ENCODE measurements at places on chromosomes 3 and 15.
A peak's percentile ranks its signal among the peaks of the same experiment; 100 is the strongest.

GRCh38 chr3:5309171-5309570, 121.7 kb downstream of the EDEM1 start:
- no peak for DNase-seq

GRCh38 chr15:66139591-66140207, 113.9 kb downstream of the MEGF11 start:
- DNase-seq = peak; percentile 45

GRCh38 chr15:44811337-44811736, 75.0 kb downstream of the TRIM69 start:
- no peak for DNase-seq

DNA sequence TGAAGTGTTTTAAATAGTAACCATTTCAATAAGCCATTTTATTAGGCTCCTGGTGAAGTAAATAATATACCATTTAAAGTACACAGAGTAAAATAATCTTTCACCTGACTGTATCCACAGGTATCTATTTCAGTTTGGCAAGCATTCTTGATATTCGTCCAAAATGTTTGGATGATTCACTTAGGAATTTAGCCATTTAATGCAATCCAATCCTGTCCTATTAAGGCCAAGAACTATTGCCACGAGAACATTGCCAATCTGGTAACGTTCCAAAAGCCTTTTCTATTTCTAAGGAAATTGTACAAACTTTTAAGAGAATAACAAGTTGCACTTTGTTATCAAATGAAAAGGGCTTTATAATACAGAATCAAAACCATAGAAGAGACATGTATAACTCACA, 209.8 kb upstream of the THRB start:
- no peak for DNase-seq

DNA sequence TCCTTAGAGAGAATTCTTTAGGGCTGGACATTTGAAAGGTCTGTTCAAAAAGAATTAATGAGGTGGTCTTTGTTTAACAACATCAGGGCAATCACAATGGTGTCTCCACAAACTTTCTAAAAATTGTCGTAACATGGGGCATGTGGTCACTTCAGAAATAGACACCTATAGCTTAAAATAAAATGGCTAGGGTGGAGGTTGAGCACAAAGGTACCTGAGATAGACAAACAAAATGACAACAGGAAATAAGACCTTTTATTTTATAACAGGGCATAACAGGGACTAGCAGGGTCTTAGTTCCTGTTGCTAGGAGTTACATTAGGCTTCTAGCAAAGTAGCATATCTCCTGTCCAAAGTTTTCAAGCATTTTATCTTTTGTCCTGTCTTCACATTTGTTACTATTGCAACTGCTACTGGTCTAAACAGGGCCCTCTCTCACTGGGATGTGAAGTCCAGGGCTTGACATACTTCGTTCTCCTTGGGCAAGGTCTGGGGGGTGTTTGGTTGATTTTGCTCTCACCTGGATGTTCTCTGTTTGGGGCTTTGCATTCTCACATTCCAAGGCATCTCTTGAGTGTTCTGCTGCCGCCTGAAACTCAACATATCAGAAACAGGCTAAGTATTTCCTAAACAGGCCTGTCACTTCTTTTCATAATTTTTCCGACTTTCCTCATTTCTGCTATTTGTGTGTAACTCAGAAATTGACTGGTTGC, 3.0 kb downstream of the GCSAM start:
- no peak for DNase-seq

GRCh38 chr15:92636908-92637481, 18.6 kb downstream of the FAM174B start:
- no peak for DNase-seq

- DNase-seq = no peak
Observed at GRCh38 chr15:100713163-100713867, 110.9 kb downstream of the ASB7 start.

DNA sequence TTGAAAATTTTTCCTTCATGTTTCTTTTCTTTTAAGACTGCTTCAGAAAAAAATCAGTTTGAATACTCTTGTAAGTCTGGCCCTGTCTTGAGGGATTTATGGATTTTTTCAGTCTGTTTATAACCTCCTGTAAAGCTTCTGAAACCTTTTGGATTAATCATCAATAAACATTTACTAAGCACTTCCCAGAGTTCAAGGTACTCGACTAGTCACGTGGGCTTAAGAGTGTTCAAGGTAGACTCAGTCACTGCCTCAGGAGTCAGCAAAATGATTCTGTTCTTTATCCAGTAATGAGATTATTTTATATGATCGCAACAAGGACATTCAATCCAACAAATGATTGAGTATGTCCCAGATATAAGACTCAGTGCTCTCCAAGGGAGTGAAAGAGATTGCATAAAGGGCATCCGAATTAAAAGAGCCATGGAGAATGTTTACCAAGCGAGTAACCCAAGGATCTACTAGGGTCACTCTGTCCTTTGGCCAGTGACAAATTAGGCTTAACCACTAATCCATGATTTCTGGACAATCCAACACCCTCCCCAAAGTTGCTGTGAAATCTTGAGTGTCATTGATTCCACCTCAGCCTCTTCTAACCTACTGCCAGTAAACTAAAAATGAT, 726.6 kb upstream of the NAALADL2 start:
- no peak for DNase-seq

DNA sequence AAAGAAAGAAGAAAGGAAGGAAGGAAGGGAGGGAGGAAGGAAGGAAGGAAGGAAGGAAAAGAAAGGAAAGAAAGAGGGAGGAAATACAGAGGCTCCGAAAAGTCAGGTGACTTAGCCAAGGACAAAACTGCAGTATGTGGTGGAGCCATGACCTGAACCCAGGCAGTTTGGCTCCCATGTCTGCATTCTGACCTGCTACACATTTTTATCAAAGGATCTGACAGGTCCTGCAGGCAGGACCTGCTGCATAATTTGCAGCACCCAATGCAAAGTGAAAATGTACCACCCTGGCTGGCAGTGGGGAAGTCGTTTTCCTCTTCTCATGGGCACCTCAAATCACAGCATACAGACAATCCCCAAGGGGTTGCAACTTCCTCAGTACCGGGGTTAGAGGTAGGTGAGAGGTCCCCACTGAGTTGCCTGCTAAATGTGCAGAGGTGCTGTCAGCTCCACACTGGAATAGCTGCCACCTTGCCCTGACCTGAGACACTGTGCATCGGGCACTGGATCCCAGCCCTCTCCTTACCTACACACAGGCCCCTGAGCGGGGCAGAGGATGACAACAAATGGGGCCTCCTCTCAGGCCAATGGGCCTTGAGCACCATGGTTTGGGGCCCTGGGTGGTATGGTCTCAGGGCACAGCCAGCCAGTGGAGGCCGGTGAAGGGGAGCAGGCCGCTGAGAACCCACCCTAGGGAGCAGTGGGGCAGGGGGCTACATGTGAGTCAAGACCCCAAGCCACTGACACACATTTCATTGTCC, 175.1 kb downstream of the SHQ1 start:
- DNase-seq = no peak

- DNase-seq = no peak
Observed at GRCh38 chr15:88239594-88239993, 16.9 kb downstream of the NTRK3 start.

DNA sequence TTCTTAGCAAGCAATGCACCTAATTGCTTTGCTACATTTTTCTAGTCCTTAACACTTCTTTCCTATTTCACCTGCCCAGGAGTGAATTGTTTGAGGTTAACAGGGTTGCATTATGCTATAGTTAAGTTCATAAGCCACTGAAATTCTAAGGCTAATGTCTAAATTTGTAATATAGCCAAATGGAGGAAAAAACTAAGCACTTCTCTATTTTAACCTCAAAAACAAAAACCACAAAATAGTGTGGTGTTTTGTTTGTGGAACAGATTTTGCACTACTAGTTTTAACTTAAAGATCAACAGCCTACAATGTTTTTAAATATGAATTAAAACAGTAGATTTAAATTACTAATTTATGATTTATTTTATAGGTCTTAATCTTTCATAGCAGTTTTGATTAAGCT, 5.5 kb downstream of the ATOSA start:
- no peak for DNase-seq

- no peak for DNase-seq
Observed at GRCh38 chr15:66933932-66934867, 131.2 kb upstream of the SMAD3 start.

GRCh38 chr3:134359121-134360010, 14.9 kb downstream of the AMOTL2 start:
- no peak for DNase-seq

DNA sequence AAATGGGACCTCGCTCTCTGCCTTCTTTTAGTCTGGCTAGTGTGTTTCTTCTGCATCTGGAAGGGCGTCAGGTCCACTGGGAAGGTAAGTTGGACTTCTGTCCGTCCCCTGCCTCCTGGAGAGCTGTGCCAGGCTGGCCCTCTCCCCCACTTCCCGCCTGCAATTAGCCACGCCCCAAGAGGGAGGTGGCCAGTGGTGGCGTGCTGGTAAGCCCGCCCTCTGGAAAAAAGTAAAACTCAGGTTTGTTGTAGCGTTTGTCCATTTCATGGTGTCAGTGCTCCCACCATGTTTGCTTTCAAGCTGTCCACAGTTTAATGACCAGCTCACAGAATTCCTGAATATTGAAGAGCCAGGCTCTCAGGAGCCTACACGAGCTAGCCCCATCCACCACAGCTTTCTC, 55.6 kb downstream of the SLC6A6 start:
- DNase-seq = no peak

- no peak for DNase-seq
Observed at GRCh38 chr3:87791248-87792027, 267.4 kb downstream of the CGGBP1 start.

GRCh38 chr3:143298380-143298779, 178.8 kb downstream of the CHST2 start:
- no peak for DNase-seq

Measured in brain (organoid and tissue), 16 donors.